ENCODE measurements at places on chromosomes 6 and 20.
A peak's percentile ranks its signal among the peaks of the same experiment; 100 is the strongest.

GRCh38 chr6:35718375-35718736, 18.5 kb upstream of the ARMC12 start:
- no peak for DNase-seq

DNA sequence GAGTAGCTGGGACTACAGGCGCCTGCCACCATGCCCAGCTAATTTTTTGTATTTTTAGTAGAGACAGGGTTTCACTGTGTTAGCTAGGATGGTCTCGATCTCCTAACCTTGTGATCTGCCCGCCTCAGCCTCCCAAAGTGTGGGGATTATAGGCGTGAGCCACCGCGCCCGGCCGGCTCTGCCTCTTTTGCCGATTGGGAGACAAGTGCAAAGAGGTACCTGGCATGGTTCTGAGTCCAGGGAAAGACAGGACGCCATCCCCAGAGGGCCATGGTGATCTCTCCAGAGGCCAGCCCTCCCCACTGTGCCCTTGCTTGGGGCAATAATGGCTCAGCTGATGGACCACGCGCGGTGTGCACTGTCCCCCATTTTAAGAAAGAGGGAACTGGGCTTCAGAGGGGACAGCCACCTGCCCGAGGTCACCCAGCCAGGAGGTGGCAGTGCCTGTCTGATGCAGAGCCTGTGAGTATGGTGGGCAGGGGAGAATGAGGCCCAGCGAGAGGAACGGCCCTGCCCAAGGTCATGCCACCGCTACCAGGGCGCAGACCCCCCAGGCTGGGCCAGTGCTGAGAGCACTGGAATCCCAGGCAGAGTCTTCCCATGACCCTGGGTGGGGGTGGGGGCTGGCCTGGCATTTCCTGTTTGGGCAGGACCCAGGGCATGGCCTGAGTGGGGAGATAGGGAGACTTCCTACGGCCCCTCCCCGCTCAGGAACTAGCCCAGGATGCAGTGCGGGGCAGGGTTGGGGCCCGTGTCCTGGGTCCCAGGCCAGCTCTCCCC, 61.0 kb downstream of the SNAI1 start:
- DNase-seq, result no peak

DNA sequence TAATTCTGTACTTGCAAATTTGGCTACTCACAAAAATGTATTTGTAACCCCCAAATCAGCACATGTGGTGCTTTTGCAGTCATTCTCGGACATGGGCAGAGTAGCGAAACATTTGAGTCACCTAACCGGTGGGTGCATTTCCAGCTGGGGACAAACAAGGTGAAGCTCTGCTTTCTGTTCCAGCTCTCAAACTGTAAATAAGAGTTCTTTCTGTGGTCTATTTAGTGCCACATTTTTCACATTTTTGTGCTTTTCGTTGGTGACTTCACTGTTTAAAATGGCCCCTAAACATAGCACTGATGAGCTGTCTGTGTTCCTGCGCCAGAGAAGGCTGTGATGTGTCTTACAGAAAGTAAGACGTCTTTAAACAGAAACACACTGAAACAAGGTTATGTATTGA, 244.5 kb downstream of the CDC5L start:
- DNase-seq, result no peak

GRCh38 chr20:49896204-49896603, 19.1 kb downstream of the SPATA2 start:
- no peak for DNase-seq

GRCh38 chr6:162076816-162077215, 650.8 kb downstream of the PRKN start:
- no peak for DNase-seq

- no peak for DNase-seq
Measured at GRCh38 chr6:149615805-149616204, 32.7 kb downstream of the KATNA1 start.

DNA sequence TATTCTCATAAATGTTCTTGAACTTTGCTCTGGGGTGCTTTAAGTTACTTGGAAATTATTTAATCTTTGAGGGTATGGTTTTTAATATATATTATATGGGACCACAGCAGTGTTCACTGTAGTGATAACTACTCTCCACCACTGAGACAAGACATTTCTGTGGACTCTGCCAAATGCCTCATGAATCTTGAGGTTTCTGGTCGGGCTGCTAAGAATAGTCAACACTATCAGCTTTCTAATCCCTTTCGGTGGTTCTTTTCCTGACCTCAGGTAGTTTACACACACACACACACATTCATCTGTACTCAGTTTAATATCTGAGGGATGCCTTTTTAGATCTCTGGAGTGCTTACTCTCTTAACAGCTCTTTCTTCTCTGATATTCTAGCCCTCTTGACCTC, 500.7 kb downstream of the MAFB start:
- no peak for DNase-seq

GRCh38 chr20:58233881-58234528, 5.6 kb upstream of the ANKRD60 start:
- DNase-seq, result peak; percentile 86

DNA sequence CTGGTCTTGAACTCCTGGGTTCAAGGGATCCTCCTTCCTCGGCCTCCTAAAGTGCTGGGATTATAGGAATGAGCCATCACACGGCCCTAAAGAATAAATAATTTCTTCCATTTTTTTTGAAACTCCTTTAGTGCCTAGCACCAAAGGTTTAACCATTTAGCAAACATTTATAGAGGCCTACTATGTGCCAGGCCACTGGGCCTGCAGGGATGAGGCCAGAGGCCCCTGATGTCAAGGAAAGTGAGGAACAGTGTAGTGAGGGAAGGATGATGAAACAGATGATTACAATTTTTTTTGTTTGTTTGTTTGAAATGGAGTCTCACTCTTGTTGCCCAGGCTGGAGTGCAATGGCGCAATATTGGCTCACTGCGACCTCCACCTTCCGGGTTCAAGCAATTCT, 33.8 kb downstream of the ZNF341 start:
- no peak for DNase-seq

GRCh38 chr20:35432430-35432735, 5.6 kb downstream of the GDF5 start:
- DNase-seq, result no peak

GRCh38 chr20:49983848-49984408, 1.1 kb downstream of the SNAI1 start:
- no peak for DNase-seq

DNA sequence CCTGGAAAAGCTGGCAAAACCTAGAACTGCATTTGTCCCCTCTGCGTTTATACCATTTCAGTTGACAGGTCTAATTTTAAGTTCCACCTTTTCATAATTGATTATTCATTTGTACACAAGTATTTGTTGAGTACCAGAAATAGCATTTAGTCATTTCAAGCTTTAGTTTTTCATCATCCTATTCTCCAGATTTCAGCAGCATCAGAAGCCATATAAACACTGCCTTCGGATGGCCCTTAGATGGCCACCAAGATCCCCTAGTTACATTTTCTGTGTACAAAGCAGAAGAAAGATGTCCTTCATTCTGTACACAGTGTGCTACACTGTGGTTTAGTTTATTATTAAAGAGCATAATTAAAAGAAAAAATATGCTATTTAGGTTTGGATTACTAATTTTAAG, 131.4 kb downstream of the LAMA2 start:
- DNase-seq, result no peak

- no peak for DNase-seq
Measured at GRCh38 chr6:97925504-97925903, 642.5 kb upstream of the MMS22L start.

DNA sequence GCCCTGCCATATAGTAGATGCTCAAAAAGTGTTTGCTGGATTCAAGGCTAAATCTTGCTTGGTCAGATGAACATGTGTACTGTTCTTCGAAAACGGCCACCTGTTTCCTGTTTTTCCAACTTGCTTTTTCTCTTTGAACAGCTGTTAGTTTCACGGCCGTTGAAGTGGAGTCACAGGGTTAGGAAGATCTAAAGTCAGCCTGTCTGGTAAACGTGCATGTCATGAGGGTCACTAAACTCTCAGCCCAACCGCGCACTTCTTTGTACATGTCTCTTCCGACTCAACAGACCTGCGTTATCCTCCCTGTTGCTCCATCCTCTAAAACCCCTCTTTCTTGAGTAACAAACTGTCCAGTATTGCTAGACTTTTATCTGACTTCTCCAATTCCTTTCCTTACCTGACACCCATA, 93.2 kb upstream of the MAN1A1 start:
- no peak for DNase-seq

GRCh38 chr6:129844118-129844891, 16.8 kb downstream of the TMEM244 start:
- no peak for DNase-seq

DNA sequence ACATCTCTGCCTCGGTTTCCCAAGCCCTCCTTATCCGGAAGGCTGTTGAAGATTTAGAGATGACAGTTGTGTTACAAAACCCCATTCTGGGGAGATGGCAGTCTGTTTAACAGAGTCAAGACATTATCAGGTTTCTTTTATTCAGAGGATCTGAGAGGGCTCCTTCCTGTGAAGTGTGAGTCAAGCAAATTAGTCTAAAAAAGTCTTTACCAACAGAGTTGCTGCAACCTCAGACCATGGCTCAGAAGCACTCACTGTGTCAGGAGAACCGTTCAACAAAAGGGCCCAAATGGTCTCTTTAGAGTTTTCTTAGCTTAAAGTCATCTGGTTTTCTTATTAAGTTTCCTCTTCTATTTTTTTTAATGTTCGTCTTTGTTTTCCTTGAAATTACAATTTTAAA, 717.8 kb downstream of the EPM2A start:
- no peak for DNase-seq

- peak; percentile 65 for DNase-seq
Measured at GRCh38 chr6:52362443-52363227, 684 bp downstream of the PAQR8 start.

DNA sequence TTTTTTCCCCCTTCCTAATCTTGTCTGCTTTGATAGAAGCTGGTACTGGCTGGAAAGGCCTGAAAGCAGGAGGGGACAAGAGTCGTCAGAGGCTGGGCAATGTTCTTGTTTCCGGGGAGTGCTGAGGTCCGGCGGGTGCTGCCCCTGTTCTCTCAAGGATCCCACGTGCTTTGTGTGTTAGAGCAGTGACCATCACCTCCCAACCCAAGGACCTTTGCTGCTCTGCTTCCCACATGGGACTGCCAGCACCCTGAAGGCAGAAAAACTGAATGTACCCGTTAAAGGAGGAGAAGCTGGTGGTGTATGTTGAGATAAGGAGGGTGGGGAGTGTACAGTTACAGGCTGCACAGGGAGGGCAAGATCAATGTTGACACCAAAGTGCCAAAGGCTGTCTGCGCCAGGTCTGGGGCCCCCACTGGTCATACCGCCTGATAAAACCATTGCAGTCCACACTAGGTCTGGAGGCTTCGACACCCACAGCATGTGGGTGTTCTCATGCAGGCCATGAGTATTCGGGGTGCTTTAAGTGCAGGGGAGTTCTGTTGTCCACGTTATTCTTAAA, 15.0 kb downstream of the C20orf173 start:
- no peak for DNase-seq

GRCh38 chr6:16511040-16511660, 250.1 kb downstream of the ATXN1 start:
- no peak for DNase-seq

DNA sequence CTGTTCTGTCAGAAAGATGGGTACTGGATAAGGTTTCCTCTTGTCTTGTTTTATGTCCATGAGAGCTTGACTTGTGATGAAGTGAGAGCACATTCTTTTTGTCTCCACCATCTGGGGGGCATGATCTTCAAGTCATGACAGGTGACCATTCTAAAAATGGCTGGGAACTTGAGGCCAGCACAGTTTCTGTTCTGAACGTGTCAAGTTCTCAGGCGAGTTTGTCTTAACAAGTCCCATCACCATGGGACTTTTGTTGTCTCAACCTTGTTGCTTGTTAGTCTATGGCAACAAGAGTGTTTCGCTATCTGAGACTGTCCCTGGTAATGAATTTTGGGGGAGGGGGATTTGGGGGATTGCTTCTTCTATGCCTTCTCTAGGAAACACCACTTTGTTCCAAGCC, 25.6 kb upstream of the ENPP4 start:
- DNase-seq, result no peak

DNA sequence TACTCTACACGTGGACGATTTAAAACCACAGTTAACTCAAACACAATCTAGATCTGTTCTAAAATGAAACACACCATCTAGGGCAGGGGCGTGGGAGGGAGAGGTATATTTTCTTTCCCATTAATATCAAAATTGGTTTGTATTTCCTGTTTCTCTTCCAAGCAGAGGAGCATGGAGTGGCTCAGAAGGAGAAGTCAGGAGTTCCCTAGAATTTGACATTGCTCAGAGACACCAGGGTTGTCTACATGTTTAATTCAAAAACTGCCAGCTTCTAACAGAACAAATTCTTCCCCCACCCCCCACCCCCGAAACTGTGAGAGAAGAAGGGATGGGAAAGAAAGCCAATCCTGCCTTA, 2.3 kb downstream of the PREX1 start:
- DNase-seq, result no peak

GRCh38 chr6:13290335-13290734, 38.0 kb downstream of the TBC1D7 start:
- no peak for DNase-seq

GRCh38 chr6:130593948-130594347, 228.1 kb downstream of the TMEM200A start:
- DNase-seq, result no peak

- no peak for DNase-seq
Measured at GRCh38 chr20:23290761-23291574, 59.6 kb upstream of the NXT1 start.

GRCh38 chr6:131840441-131840840, 32.6 kb downstream of the ENPP1 start:
- no peak for DNase-seq

GRCh38 chr6:45433533-45434380, 56.0 kb upstream of the SUPT3H start:
- no peak for DNase-seq

- no peak for DNase-seq
Measured at GRCh38 chr6:148524976-148525375, 182.3 kb downstream of the SASH1 start.

- DNase-seq, result no peak
Measured at GRCh38 chr20:58195047-58195446, 33.4 kb downstream of the ANKRD60 start.

DNA sequence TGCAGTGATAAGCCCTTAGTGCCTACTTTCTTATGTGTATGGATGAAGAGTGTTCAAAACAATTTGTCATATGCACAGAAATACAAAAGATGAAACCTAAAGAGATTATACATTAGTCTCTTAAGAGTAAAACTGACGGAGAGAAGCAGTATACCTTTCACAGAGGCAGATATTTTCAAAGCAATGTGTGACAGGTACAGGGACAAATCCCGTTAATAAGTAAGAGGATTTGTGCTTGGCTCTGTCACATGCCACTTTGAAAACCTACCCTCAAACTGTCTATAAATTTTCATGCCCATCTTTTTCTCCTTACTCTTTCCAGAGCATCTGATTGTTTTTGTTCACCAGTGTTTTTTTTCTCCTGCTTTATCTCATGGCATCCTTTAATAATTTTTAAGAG, 741.3 kb upstream of the MMS22L start:
- DNase-seq, result no peak

- DNase-seq, result no peak
Measured at GRCh38 chr20:57716202-57716601, 6.4 kb upstream of the PMEPA1 start.
